ENCODE measurements at places on chromosomes 7 and 10. TPM values are rescaled to one million over a fixed set of nuclear protein-coding genes. Genes with fewer than 3 reads are reported as not detected.

TRIM74 gene
- not detected for total RNA-seq

TWIST1 gene
- total RNA-seq: 121 TPM

GPR22 gene
- not detected for total RNA-seq

GRCh38 chr10:17290226-17290625 is 62.2 kb downstream of the VIM start:
- DNase-seq: no peak

GRCh38 chr7:44811093-44811492 is 14.6 kb downstream of the PPIA start:
- DNase-seq: no peak

DNA sequence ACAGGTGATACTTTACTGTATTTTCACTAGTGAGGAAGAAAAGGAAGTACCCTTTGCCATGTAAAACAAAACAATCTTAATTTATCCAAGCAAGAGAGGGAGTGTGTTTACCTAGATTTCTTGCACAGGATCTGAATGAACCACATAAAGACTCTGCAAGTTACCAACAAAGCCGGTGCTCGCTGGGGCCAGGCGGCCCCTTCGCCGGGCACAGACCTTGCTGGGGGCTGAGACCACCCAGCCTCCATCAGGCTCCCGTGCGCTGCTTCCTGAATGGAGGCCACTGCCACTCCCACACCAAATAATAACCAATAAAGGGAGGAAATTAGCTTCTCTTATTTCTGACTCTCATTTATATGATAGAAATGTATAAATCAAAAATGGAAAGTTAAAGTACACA is 625.0 kb upstream of the ADARB2 start:
- DNase-seq: no peak

DNA sequence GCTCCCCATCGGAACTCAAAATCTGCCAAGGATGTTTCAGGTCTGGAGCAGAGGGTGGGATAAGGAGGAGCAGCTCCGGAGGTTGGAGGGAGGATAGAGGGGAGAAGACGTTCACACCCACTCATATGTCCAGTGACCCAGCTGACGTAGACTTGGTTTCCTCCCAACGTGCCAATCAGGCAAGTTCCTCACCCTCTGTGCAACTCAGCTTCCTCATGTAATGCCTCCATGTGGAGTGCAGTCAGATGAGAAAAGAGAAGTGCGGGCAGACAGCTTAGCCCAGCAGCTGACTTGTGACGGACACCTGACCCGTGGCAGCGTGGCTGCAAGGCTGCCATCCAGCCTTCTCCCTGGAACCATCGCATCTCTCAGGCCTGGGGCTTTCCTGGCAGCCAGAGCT is 86.8 kb downstream of the NPTX2 start:
- no peak for DNase-seq

GRCh38 chr10:130573446-130573845 is 437.3 kb downstream of the GLRX3 start:
- DNase-seq: no peak

GRCh38 chr10:46090258-46090812 is 44.3 kb upstream of the MSMB start:
- no peak for DNase-seq

- DNase-seq: no peak
Measured at GRCh38 chr7:47677664-47678063, 95.8 kb upstream of the TNS3 start.
